ENCODE measurements at places on chromosomes 6 and 20. TPM values are rescaled to one million over a fixed set of nuclear protein-coding genes. Genes with fewer than 3 reads are reported as not detected.

FAM162B gene
- total RNA-seq = 0.40 TPM

GPX5 gene
- not detected for total RNA-seq

BPI gene
- 0.79 TPM for total RNA-seq

ADGRF5 gene
- 1.1 TPM for total RNA-seq

PARD6B gene
- total RNA-seq = 0.26 TPM

LYRM4 gene
- 21.8 TPM for total RNA-seq

SLC17A3 gene
- total RNA-seq = not detected
